Mesothelial cell of epicardium (in vitro differentiated cells): ENCODE measurements at places on chromosomes 13 and 19. TPM values are rescaled to one million over a fixed set of nuclear protein-coding genes. Genes with fewer than 3 reads are reported as not detected.

TICAM1 gene
- total RNA-seq: 7.6 to 7.9 TPM (median 7.7 TPM) in 3 replicates

DNA sequence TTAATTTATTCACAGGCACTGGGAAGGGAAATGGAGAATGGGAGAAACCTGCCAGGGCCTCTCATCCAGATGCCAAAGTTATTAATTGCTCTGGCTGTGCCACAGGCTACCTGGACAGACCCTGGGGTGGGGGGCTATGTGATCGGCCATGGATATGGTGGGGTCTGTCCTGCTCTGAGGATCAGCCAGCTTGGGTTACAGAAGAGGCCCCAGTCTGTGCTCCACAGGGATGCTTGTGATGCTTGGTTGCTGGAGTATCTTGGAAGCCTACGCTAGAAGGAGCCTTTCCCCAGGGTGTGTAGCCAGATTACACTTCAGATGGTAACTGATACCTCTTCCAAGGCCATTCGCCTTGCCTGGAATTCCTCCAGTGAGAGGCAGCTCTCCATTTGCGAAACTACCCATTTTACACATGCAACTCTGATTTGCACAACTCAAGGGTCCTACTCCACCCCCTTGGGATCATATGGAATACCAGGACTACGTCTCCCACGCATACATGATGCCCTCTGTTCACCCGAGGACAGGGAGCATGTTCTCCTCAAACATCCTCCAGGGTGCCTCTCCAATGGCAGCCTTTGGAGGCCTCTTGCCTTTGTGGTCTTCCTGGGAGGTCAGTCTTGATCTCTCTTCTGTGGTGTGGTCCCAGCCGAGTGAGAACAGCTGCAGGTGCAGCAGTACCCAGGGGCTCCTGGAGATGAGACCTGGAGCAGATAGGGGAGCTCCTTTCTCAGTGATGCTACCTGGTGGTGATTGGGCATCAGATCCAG lies 186.6 kb upstream of the TSHZ3 start:
- DNase-seq: no peak
- H3K4me1 ChIP-seq: peaks cover 26% of the 10 kb centered on the region
- peaks cover 15% of the 10 kb centered on the region for H3K27me3 ChIP-seq
- H3K27ac ChIP-seq: peak overlapping the region; percentile 44

GRCh38 chr19:53424968-53425597 lies 6.7 kb upstream of the ZNF761 start:
- peaks cover 9% of the 10 kb centered on the region for H3K4me1 ChIP-seq
- H3K27me3 ChIP-seq: no peaks in the 10 kb centered on the region
- DNase-seq: peak; percentile 64
- peaks cover 4% of the 10 kb centered on the region for H3K36me3 ChIP-seq

GRCh38 chr19:21603431-21604231 lies 98.2 kb downstream of the ZNF429 start:
- peak overlapping the region; percentile 61 for H3K4me3 ChIP-seq
- peak overlapping the region; percentile 97 for H3K27ac ChIP-seq
- H3K4me1 ChIP-seq: peaks cover 59% of the 10 kb centered on the region
- no peak for DNase-seq
- H3K36me3 ChIP-seq: no peaks in the 10 kb centered on the region

DNA sequence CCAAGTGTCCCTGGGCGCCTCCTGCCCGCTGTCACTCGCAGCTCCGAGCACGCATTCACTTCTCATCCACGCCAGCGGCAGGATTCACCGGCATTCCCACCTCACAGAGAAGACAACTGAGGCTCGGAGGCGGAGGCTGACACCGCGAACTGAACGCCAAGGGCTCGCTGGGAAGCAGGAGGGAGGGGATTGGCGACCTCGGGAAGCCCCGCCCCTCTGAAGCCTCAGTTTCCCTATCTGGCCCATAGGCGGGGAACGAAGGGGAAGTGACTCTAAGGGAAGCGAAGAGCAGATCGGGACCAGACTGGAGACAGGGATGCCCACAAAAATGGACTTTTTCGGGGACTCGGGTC lies 256 bp downstream of the MICOS13 start:
- peaks cover 30% of the 10 kb centered on the region for H3K4me1 ChIP-seq
- peak overlapping the region; percentile 96 for H3K27ac ChIP-seq
- H3K27me3 ChIP-seq: no peaks in the 10 kb centered on the region
- no peak for DNase-seq

- H3K27ac ChIP-seq: no peak overlapping the region
- no peaks in the 10 kb centered on the region for H3K36me3 ChIP-seq
- H3K27me3 ChIP-seq: peaks cover 26% of the 10 kb centered on the region
- H3K4me1 ChIP-seq: no peaks in the 10 kb centered on the region
- no peak overlapping the region for H3K4me3 ChIP-seq
These were observed 72.4 kb upstream of the ARHGEF7 start for GRCh38 chr13:111042661-111043226.

- H3K36me3 ChIP-seq: peaks cover 4% of the 10 kb centered on the region
- H3K27ac ChIP-seq: no peak overlapping the region
- no peak for DNase-seq
- H3K4me3 ChIP-seq: no peak overlapping the region
- H3K4me1 ChIP-seq: no peaks in the 10 kb centered on the region
- H3K27me3 ChIP-seq: no peaks in the 10 kb centered on the region
These were observed 1388.0 kb downstream of the EFNB2 start for GRCh38 chr13:105147461-105147860.

DNA sequence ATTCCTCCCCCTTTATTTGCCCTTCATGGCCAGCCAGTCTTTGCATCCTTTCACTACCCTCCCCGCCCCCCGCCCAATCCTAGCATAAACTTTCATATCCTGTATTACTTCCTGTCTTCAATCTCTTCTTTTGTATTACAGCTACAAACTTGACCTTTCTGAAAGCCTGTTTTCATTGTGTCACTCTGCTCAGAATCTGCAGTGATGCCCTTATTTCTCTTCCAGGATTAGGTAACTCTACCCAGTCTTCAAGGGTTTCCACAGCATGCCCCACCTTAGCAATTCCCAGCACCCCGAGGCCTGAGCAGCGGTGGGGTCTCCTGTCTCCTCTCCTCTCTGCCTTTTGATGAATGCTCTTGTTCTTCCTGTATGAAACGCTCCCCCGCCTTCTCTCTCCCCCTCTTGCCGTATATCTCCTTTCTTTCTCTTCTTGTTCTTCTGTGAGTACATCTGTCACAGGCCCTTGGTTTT lies 145.6 kb downstream of the SHISA2 start:
- peaks cover 7% of the 10 kb centered on the region for H3K4me1 ChIP-seq
- H3K4me3 ChIP-seq: no peak overlapping the region
- no peak for DNase-seq
- no peaks in the 10 kb centered on the region for H3K27me3 ChIP-seq
- H3K27ac ChIP-seq: no peak overlapping the region

DNA sequence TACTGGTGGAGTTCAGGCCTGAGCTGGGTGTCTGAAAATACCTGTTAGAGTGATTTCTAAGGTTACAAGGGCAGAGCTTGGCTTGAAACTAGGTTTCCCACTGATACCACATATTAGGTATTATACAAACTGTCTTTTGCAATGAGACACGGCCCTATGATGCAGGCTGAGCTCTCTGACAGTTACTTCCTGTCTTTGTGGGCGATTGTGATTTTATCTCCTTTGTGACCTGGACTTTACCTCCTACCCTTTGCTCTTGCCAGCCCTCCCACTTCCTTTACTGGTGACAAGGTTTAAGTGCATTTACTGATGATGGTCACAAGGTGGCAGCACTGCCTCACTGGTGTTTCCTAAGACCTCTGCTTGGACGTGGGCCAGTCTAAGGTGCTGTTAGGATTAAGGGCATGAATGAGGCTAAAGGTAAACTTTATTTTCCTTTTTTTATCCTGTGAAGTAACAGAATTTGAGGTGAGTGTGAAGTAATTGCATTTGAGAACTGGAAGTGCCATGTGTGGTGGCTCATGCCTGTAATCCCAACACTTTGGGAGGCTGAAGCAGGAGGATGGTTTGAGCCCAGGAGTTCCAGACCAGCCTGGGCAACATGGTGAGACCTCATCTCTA lies 7.7 kb upstream of the CXCL17 start:
- H3K27me3 ChIP-seq: peaks cover 5% of the 10 kb centered on the region
- no peaks in the 10 kb centered on the region for H3K4me1 ChIP-seq
- peak; percentile 52 for DNase-seq
- no peak overlapping the region for H3K27ac ChIP-seq
- no peaks in the 10 kb centered on the region for H3K36me3 ChIP-seq

SULT2B1 gene
- total RNA-seq: 0.64 to 0.79 TPM (median 0.74 TPM) in 3 replicates

DNA sequence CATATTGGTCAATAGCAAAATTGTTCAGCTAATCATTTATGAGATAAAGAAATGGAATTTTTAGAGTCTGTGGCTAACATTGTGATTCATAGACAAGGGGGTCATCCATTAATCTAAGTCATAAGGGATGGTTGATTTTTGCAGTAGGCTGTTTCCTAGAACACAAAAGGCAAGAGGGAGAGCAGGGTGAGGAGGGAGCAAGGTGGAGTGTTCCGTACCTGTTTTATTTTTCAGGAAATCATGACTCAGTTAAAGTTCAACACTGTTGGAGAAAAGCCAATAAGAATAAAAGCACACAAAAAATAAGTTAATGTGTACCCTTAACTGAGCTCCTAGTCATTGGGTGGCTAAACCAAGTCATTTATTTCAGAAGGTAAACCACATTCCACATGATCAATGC lies 512.4 kb upstream of the ATXN8OS start:
- no peak overlapping the region for H3K4me3 ChIP-seq
- H3K27ac ChIP-seq: no peak overlapping the region
- H3K4me1 ChIP-seq: peaks cover 3% of the 10 kb centered on the region

- H3K4me1 ChIP-seq: peaks cover 3% of the 10 kb centered on the region
- no peak for DNase-seq
- H3K27ac ChIP-seq: no peak overlapping the region
These were observed 87.6 kb downstream of the MYCBP2 start for GRCh38 chr13:77239312-77239711.

- peaks cover 35% of the 10 kb centered on the region for H3K36me3 ChIP-seq
- DNase-seq: no peak
- H3K27me3 ChIP-seq: no peaks in the 10 kb centered on the region
- no peaks in the 10 kb centered on the region for H3K4me1 ChIP-seq
- no peak overlapping the region for H3K27ac ChIP-seq
- no peak overlapping the region for H3K4me3 ChIP-seq
These were observed 12.5 kb downstream of the NOP53 start for GRCh38 chr19:47757617-47758442.

- H3K4me1 ChIP-seq: peaks cover 6% of the 10 kb centered on the region
- H3K4me3 ChIP-seq: no peak overlapping the region
- H3K36me3 ChIP-seq: peaks cover 3% of the 10 kb centered on the region
- H3K27ac ChIP-seq: no peak overlapping the region
- no peaks in the 10 kb centered on the region for H3K27me3 ChIP-seq
- DNase-seq: no peak
These were observed 5.3 kb downstream of the MISP start for GRCh38 chr19:756236-756635.

DNA sequence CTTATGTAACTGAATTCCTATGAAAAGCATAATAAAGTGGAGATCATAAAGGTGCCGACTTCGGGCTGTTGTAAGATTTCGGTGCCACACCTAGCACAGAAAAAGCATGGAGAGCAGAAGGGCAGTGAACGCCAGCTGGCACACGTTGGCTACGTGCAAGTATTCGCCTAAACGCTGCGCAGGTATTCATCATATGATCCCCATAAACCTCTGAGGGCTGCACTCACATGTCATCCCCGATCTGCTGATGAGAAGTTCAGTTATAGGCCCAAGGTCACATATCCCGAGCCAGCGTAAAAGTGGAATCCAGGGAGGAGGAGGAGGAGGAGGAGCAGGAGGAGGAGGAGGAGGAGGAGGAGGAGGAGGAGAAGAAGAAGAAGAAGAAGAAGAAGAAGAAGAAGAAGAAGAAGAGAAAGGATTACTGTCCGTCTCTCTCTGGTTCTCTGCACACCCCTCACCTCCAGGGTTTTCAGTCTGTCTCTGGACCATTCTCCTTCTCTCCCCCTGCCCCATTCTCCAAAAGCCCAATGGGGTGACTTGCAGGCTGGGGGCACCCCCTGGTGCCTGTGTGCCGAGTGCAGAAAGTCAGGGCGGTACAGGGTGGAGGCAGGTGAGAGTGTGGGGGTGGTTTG lies 18.6 kb upstream of the CYP2S1 start:
- no peak overlapping the region for H3K4me3 ChIP-seq
- peak overlapping the region; percentile 83 for H3K27ac ChIP-seq
- H3K36me3 ChIP-seq: no peaks in the 10 kb centered on the region
- H3K27me3 ChIP-seq: no peaks in the 10 kb centered on the region
- peaks cover 46% of the 10 kb centered on the region for H3K4me1 ChIP-seq
- no peak for DNase-seq
